Glutamatergic neuron (in vitro differentiated cells): ENCODE measurements at places on chromosomes 7 and 10. TPM values are rescaled to one million over a fixed set of nuclear protein-coding genes. Genes with fewer than 3 reads are reported as not detected.

Gene C10orf67
- total RNA-seq, result not detected

Gene RTKN2
- 3.2 TPM for total RNA-seq

Gene GNG11
- total RNA-seq, result 0.56 TPM

Gene MINDY4
- total RNA-seq, result 2.3 TPM

Gene ARMC3
- total RNA-seq, result not detected

Gene CTAGE15
- not detected for total RNA-seq
